ENCODE measurements at places on chromosomes 7 and 10. TPM values are rescaled to one million over a fixed set of nuclear protein-coding genes. Genes with fewer than 3 reads are reported as not detected.

TFR2 gene
- 0.80 TPM for polyA plus RNA-seq

LLCFC1 gene
- 0.40 TPM for polyA plus RNA-seq

GGCT gene
- 63.1 TPM for polyA plus RNA-seq

VWC2 gene
- 1.1 TPM for polyA plus RNA-seq

EPHA1 gene
- 18.3 TPM for polyA plus RNA-seq

CDH23 gene
- polyA plus RNA-seq: 0.83 TPM

TMEM273 gene
- 3.0 TPM for polyA plus RNA-seq

GUSB gene
- 77.8 TPM for polyA plus RNA-seq

FAM131B gene
- polyA plus RNA-seq: 2.3 TPM

C10orf62 gene
- polyA plus RNA-seq: 3.5 TPM

IGFBP1 gene
- 0.40 TPM for polyA plus RNA-seq

HOXA3 gene
- 49.3 TPM for polyA plus RNA-seq

DDX21 gene
- 50.4 TPM for polyA plus RNA-seq

SLIT1 gene
- polyA plus RNA-seq: 8.3 TPM

LHFPL3 gene
- polyA plus RNA-seq: 9.1 TPM

NUDT13 gene
- polyA plus RNA-seq: 10.4 TPM

CTNNA3 gene
- 4.1 TPM for polyA plus RNA-seq

HMX2 gene
- 1.5 TPM for polyA plus RNA-seq

CARD11 gene
- 2.2 TPM for polyA plus RNA-seq

CACNB2 gene
- 6.1 TPM for polyA plus RNA-seq

CDHR3 gene
- polyA plus RNA-seq: 14.7 TPM
